Stimulated activated CD8-positive, alpha-beta memory T cell treated with anti-CD3 and anti-CD28 coated beads, Interleukin-4, amount 100 ng/mL, for 24 hours (primary cell): ENCODE measurements at places on chromosomes 7 and 10.

DNA sequence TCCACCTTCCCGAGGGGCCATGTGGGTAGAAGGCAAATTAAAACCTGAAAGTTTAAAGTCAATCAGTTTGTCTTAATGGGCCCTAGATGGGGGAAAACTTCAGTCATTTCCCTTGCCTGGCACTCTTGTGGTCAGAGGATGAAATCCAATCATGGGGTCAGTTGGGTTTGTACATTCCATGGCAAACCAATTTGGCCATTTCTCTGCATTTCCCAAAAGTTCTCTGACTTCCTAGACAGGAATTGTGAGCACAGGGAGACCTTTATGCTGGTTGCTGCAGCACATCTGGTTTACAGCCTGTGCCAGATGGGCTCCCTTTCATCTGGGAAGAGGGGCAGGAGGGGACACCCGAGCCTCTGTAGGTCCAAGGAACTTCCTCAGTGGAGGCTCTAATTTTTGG, 113.0 kb downstream of the CYP26A1 start:
- DNase-seq = no peak

GRCh38 chr10:131609176-131609575, 291.6 kb upstream of the PPP2R2D start:
- DNase-seq = no peak

GRCh38 chr10:132464256-132465192, 67.5 kb downstream of the PWWP2B start:
- DNase-seq = no peak

DNA sequence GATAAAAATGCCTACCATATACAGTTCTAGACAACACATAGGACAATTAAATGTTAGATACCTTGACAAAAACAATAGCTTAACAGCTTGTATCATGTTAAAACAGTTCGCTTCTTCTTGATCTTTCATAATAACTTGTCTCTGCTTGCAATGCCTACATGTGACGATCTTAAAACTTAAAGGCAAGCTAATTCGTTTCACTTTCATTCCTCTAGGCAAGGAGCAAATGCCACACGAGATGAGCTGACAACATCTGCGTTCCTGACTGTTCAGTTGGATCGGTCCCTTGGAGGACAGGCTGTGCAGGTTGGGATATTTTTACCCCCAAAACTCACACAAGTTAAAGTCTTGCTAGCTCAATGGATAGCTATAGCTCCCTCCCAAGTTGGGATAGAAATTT, 51.6 kb upstream of the ARL4A start:
- DNase-seq = no peak

DNA sequence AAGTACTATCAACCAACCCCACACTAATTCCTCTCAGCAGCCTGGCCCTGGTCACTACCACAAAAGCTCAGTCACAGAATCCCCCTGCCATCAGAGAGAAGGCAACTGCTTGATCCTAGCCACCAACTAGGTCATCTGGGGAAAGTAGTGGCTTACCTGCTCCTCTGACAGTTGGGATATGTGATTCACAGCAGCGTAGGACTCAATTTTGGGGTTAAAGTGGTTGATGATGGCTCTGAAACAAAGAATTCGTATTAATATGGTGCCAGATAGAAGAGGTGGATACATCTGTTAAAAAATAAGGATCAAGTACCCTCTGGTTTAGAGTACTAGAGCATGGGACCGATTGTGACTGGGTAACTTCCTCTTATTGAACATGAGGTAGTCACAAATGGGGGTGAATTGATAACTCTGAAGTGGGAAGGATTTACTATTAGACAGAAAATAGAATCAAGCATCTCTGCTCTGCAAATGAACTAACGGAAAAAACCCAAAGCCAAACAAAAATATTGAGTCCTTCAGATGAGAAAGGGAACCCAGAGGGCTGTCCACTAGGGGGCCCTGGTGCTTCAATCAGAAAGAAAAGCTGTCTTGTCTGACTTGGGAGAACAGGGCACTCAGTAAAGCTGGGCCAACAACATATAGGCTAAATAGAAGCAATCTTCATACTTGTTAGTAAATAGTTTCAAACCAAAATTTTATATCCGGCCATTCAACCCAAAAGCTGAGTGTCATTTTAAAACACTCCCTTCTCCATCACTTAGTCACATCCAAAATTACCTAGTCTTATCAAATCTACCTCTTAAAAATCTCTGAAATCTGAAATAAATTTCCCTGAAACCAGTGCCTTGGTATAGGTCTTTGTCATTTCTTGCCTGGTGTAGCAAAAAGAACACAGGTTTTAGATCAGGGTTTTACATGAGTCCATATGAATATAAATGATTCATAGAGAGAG, 45.9 kb upstream of the KCNIP2 start:
- peak; percentile 55 for DNase-seq

GRCh38 chr7:837001-837400, 4.7 kb downstream of the SUN1 start:
- DNase-seq = no peak

GRCh38 chr10:70575874-70576802, 26.4 kb downstream of the PRF1 start:
- no peak for DNase-seq

GRCh38 chr10:127254276-127254675, 57.9 kb upstream of the INSYN2A start:
- no peak for DNase-seq

DNA sequence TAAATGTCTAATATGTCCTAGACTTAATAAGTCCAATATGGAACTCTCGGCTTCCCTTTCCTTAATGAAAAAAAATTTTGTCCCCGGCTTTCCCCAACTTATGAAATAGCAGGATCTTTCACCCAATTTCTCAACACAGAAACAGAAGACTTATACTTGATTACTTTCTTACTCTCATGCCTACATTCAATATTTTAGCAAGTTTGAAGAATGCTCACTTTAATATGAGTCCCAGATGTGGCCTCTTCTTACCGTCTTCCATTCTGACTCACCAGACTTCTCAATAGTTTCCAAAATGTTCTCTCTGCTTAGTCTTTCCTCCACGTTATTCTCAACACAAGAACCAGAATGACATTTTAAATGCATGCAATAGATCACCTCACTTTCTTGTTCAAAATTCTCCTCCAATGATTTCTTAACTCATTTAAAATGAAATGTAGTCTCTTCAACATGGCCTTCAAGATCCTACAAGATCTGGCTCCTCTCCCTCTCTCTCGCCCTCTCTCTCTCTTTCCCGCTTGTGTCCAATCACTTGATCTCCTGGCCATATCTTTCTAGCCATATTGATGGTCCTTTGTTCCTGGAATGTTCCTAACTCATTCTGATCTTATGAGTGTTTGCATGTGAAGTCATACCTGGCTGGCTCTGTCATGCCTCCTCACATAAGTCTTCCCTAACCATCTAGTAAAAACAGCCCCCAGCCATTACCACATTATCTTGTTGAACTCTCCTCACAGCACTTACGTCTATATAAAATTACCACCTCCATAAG, 119.7 kb upstream of the FAM3C start:
- DNase-seq = no peak

DNA sequence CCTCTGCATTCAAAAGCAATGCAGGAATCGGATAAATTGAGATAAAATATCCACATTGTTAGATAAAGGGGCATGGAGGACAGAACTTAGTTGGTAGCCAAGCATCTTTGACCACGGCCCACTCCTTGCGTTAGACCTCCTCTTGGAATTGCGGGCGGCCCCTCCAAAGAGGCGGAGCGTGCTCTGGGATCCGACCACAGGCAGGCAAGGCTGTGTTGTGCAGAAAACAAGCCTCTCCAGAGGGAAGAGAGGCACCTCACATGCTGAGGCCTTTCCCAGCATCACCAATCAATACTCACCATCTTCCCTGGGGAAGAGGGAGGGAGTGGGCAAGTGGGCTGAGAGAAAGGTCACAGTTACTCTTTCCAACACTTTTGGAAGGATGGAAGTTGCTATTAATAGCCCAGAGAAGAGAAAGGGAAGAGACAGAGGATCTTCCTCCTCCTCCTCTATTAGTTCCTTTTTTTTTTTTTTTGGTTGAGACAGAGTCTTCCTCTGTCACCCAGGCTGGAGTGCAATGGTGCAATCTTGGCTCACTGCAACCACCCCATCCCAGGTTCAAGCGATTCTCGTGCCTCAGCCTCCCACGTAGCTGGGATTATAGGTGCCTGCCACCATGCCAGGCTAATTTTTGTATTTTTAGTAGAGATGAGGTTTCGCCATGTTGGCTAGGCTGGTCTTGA, 49.7 kb upstream of the NRF1 start:
- DNase-seq = no peak

DNA sequence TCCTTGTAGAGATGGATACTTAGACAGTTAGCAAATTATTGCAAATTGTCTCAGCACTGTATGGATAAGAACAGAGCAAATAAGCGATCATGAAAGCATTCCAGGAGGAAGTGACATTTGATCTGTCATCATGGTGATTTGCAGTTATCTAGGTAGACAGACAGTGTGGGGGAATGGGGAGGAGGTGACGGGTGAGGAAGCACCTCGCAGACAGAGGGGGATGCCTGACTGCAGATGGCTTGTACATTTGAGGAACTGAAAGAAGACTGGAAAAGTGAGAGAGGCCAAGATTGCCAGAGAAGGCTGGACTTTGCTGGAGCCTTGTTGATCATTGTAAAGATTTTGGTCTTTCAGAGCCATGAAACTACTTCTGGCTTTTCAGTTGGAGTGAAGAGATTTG, 318.2 kb upstream of the CELF2 start:
- DNase-seq = no peak

GRCh38 chr7:116731445-116732335, 59.7 kb downstream of the MET start:
- DNase-seq = no peak

DNA sequence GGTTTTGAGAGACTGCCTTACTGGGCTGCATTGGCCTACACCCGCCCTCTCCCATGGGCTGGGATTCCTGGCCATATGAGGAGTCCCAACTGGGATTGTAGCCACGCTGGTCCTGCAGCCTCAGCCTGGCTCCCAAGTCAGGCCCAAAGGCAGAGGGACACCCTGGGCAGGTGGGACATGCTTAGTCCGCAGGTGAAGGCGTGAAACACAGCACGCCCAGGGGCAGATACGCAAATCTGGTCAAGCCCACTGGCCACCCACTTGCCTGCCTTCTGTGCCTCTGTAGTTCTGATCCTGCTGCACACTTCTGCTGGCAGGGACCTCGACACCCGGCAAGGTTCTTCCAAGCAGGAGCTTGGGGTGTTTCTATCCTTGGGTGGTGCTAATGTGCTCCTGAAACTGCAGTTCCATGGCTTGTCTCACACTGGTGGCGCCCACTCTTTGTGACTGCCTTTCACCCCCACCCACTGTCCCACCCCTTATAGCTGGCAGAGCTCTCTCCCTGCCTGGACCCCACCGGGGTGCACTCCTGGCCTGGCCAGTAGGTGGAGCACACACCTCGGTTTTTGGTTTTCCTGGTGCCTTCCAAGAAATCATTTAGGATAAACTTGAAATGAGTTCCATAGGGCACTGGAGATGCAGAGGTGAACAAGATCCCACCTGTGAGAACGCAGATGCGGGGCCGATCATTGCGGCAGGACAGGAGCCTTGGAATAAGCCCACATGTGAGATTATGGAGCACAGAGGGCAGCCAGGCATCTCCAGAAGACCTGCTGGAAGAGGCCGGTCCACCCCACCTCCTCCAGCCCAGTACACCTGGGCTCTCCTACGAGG, 47.9 kb downstream of the MKI67 start:
- no peak for DNase-seq

DNA sequence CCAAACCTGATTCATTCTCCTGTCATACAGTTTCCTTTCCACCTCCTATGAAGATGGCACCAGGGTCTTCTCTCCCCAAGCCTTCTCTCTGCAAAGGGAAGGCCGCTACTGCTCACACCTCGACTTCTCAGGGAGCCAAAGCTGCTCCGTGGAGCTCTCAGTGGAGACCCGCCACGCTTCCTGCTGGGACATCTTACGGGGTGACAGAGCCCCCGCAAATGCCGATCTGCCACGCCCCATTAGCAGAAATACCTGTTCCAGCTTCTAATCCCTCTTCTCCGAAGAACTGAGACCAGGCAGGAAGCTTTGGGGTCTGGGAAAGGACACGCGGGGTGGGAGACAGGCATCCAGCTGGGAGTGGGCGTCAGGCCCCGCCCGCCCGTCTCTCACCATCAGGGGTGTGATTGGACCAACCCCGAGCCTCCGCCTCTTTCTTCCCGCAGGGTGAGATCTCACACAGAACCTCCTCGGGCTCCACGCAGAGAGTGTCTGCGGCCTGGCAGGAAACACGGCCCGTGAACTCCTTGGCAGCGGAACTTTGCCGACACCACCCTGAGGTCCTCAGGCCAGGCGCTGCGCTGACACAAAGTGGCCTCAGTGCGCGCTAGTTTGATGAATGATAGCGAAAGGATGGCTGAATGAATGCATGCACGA, 12.0 kb upstream of the CALML5 start:
- no peak for DNase-seq

DNA sequence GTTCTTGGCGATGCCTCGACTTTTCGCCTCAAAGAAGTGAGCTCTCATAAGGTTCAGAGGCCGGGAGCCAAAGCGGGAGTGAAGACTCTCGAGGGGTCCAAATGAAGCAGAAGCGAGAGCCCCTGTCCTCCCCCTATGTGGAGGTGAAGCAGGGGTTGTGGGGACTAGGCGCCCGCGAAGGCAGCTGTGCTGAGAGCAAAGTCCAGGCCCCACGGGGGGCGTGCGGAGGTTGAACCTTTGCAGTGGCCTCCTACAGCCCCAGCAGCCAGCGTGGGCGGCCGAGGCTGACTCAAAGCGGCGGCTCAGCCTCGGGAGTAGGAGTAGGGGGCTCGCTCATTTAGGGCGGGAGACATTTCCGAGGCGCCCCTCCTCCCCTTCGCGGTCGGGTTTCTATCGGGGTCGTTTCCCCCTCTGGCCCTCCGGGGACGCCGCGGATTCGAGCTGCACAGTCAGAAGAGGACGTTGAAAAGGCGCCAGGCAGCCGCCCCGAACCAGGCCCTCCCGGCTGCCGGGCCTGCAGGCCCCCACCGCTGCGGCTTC, 553 bp upstream of the ADD3 start:
- peak; percentile 51 for DNase-seq
